ENCODE measurements at places on chromosomes 4 and X.
A peak's percentile ranks its signal among the peaks of the same experiment; 100 is the strongest.

- DNase-seq = no peak
Measured at GRCh38 chr4:169907705-169908104, 118.5 kb downstream of the MFAP3L start.

DNA sequence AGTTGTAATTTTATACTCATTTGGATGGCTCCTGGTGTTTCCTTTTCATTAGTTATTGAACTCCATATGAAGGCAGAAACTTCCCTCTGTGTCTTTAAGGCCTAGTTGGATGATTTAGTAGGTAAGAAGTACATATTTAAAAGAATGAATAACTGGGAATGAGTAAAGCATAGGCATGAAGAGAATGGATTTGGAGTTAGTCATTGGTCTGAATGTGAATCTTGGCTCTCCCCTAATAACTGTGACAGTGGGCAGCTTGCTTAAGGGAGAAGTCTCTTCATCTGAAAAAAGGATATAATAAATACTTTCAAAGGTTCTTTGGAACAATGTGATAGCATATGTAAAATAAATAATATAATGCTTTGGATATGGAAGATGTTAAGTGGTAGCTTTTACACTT is 13.2 kb downstream of the SNX25 start:
- DNase-seq = no peak

DNA sequence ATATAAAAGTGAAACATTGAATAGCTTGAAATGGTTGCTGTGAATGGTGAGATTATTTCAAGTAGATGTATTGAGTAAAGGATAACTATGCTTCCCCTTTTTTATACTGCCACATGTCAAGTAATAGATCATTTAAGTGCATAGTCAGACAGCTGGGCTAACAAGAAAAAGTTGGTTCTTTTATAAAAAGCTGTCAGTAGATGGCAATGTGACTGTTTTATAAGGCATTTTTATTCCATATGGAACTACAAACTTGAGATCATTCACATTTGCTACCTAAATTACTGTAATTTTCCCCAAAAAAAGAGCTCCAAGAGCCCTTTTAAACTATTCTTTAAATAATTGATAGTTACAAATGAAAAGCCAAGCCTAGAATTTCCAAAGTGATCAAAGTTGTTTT is 831.0 kb downstream of the C4orf33 start:
- no peak for DNase-seq

DNA sequence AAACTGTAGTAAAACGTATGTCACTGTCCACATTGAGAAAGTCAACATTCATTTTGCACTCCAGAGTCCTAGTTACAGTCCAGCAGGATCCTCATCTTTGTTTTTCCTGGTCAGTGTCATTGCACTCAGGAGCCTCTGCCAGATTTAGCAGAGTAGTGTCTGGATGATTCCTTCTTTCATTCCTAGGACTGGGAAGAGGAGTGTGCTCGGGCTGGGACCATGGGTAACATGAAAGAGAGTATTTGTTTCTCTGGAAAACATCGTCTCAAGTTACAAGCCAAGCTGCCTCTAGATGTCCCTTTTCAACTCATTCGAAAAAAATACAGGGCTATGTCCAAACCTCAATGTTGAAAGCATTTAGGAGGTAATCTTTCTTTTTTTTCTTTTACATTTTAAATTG is 69.9 kb upstream of the TNIP3 start:
- no peak for DNase-seq

DNA sequence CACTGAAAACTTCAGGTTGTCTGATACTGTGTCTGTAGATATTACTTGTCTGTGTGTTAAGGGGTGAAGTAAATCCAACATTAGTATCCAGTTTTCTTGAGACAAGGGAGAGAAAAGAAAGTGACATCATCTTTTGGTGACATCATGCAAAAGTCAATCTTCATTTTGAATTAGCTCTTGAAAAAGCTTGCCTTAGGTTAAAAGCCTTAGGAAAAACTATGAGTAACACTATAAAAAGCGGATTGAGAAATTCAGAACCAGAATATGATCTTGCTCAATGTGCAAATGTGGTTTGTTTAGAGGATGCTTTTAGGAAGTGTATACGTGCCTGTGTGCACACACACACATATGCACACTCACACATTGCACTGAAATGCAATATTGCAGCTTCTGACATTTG is 345.8 kb upstream of the CASK start:
- no peak for DNase-seq

DNA sequence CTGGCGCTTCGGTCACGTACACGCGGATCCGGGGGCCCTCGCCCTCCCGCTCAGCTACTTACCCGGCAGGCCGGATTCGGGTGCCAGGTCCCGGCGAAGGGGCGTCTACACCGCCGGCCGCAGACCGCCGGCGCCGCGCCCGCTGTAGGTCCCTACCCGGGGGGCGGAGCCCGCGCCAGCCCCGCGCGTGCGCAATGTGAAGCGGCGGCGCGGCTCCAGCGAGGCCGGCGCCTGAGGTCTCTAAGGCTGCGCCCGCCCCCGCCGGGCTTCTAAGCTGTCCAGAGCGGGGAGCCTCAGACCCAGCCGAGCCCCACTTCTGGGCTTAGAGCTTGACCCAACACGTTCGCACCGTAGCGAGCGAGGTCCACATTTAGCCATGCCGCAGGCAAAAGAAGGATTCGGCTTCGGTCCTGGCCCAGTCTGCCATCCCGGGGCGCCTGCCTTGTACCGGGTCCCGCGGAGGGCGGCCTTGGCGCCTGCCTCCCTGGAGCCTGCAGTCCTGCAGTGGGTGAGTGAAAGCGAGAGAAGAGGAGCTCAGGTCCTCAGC is at the start of gene ZNF518B:
TSS of gene ZNF518B (minus strand) at position 172 of the 547 bp plus-strand sequence. CDS start 11,098 bp downstream, outside the sequence.
- DNase-seq = peak; percentile 66

GRCh38 chr4:6603128-6603527 is 28.1 kb downstream of the MAN2B2 start:
- no peak for DNase-seq

DNA sequence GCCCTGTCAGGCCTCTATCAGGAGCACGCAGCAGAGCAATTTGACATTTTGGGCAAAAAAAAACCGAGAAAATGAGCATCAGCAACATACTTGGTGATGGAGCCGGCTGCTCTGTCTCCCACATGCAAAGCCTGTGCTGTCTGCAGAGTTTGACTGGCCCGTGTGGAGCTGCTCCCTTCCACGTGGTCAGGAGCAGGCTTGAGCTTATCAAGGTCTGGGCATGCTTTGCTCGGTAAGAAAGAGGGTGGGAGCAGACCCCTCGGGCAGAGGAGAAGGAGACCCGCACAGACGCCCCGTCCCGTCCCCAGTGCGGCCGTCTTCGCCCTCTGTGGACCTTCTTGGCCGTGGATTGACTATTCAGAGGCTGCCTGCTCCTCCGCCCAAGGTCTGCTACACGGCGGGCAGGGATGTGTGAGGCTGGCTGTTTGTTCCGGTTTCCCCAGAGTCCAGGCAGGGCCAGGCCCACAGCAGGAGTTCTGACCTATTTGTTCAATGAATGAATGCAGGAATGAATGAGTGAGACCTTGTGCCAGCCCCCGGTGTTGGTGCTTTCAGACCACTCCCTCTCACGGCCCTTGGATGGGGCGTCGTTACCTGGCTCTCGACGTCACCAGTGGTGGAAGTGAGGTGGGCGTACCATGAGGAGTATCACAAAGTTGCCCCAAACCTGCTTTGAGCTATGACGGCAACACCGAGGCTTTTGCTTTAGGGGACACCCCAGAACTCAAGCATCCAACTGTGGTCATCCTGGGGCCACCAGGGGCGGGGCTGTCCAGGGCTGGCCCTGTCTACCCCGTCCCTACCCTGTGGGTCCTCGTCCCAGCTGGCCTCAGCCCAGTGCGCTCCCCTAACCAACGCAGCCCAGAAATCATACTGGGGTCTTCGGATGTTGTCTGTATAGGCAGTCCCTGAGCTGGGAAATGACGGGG is 54.7 kb upstream of the ADRA2C start:
- DNase-seq = no peak

- DNase-seq = no peak
Measured at GRCh38 chr4:142091691-142092182, 455.4 kb downstream of the IL15 start.

DNA sequence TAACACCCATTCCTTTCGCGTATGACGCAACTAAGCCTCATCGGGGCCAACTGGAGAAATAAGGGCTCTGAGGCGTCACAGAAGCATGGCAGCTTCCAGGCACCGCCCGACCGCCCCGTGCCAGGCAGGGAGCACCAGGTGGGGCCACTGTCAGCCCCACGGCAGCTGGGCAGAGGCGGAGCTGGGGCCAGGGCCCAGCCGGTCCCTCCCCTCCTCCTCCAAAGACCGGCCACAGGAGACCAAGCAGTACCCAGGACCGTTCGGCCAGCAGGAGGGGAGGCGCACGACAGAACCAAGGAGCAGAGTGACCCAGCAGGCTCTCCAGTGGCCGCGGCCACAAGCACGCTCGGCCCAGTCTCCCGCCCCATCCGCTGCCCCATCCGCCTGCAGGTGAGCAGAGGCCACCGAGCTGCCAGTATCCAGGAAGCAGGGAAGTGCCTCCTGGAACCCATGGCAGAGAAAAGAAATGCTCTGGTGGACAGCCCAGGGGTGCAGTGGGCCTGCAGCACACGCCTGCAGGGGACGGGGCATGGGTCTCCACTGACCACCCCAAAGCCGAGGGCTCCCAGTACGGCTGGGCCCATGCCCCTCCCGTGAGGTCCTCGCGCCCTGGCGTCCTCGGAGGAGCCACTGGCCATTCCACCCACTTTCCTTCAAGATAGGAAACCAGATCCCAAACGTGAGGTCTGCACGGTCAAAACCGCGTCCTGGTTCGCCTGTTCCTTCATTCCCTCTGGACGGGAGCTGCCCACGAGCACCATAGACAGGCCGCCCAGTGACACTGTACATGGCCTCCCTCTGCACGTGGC is 9.6 kb downstream of the CTBP1 start:
- no peak for DNase-seq

- DNase-seq = no peak
Measured at GRCh38 chr4:110793890-110794554, 171.1 kb upstream of the PITX2 start.

DNA sequence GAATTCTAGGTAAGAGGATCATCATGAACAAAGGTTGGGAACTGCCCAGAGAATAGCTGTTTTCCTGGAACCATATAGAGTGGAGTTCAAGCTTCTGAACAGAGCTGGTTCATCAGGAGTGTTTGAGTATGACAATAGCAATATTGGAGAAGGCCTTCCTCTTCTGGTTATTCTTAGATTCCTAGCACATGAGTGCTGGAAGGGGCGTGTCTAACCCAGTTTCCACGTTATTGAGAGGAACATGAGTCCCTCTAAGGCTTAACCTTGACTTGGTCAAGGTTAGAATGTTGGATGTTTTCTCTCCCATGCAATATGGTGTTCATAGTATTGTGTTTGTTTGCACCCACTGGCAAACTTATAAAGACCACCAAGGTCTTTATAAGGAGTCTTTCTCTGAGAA is 101.3 kb downstream of the TSPAN7 start:
- DNase-seq = no peak

Measured in stimulated activated CD4-positive, alpha-beta T cell treated with anti-CD3 and anti-CD28 coated beads, Interleukin-1b, Interleukin-23, amount 100 ng/mL, for 24 hours (primary cell).